Psoas muscle (tissue), 8 donors: ENCODE measurements at places on chromosomes 11 and 22. TPM values are rescaled to one million over a fixed set of nuclear protein-coding genes. Genes with fewer than 3 reads are reported as not detected.
A peak's percentile ranks its signal among the peaks of the same experiment; 100 is the strongest.

GRCh38 chr11:120815319-120816100 is 208.4 kb upstream of the TBCEL start:
- no peaks in the 10 kb centered on the region for H3K27me3 ChIP-seq
- H3K4me1 ChIP-seq, result no peaks in the 10 kb centered on the region
- no peak for DNase-seq
- H3K27ac ChIP-seq, result no peak overlapping the region

DNA sequence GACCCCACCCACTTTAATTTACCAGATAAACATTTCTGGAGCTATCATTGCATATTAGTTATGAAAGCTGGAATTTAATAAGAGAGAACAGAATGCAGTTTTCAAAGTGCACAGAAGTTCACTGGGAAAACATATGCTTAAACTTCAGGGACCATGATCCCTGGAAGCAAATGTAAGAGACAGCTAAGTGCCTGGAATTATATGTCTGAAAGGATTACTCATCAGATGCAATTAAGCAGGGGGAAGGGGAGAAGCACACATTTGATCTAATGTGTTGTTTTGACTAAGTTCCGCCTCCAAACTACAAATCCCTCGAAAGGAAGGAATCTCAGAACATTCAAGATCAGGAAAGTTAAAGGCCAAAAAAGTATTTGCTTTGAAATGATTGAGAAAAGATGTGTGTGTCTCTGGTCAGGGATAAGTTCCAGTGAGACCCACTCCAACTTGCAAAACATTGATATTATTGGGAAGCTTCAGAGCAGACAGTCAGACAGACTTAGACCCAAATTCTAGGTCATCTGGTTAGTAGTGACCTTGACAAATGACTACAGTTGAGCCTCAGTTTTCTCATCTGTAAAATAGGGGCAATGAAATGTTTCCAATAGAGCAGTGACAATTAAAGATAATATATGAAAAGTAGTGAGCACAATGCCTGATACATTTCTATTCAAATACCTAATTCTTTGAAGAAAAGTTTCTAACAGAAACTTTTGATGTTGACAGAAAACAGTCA is 147.6 kb downstream of the ME3 start:
- no peak overlapping the region for H3K27ac ChIP-seq
- H3K27me3 ChIP-seq, result no peaks in the 10 kb centered on the region
- DNase-seq, result no peak
- H3K4me3 ChIP-seq, result no peak overlapping the region
- peaks cover 10% of the 10 kb centered on the region for H3K4me1 ChIP-seq

GRCh38 chr11:65496304-65497140 is 2.3 kb upstream of the MALAT1 start:
- H3K4me1 ChIP-seq, result peaks cover 52% of the 10 kb centered on the region
- peak overlapping the region; percentile 92 for H3K4me3 ChIP-seq
- peak overlapping the region; percentile 99 for H3K27ac ChIP-seq
- no peak for DNase-seq
- no peaks in the 10 kb centered on the region for H3K36me3 ChIP-seq

DNA sequence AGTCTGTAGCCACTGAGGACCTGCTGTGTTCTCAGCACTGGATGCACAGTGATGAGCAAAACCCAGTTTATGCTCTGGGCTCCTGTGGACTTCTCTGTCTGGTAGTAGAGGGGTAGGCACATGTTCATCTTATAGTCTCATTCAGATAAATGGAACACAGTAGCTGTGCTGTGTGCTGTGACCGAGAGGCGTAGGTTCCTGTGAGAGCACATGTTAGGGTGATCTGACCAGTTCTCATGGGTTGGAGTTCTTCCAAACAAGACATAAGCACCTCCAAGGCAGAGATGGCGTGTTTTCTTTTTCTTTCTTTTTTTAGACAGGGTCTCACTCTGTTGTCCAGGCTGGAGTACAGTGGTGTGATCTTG is 154.8 kb upstream of the RASSF10 start:
- no peak for DNase-seq
- peaks cover 39% of the 10 kb centered on the region for H3K4me1 ChIP-seq
- H3K27ac ChIP-seq, result peak overlapping the region; percentile 79

GRCh38 chr11:35235936-35236666 is 97.1 kb downstream of the CD44 start:
- no peak for DNase-seq
- no peaks in the 10 kb centered on the region for H3K36me3 ChIP-seq
- no peaks in the 10 kb centered on the region for H3K27me3 ChIP-seq
- H3K4me3 ChIP-seq, result no peak overlapping the region
- H3K4me1 ChIP-seq, result no peaks in the 10 kb centered on the region
- H3K27ac ChIP-seq, result no peak overlapping the region

GRCh38 chr11:126830216-126830806 is 170.3 kb downstream of the KIRREL3 start:
- H3K27me3 ChIP-seq, result no peaks in the 10 kb centered on the region
- no peak for DNase-seq
- no peak overlapping the region for H3K4me3 ChIP-seq

DNA sequence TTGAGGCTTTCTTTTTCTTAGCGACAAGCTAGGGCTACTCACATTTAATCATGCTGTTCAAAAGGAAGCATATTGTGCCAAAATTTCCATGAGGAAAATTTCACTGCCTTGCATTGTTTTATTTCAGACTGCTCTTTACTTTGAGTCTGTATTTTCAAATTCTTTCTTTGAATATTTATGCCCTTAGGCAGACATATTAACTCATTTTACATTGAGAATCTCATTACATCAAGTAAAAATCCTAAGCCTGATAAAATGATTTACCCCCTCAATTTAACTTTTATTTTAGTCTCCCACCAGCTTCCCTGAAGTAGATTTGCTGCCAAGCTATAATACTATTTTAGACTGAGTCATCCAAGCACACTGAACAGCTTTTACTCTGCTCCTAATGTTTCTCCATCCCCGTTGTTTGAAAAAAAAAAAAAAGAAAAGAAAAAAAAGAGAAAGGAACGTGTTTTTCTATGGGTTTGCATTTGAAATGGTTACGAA is 189.3 kb upstream of the MTMR2 start:
- H3K36me3 ChIP-seq, result no peaks in the 10 kb centered on the region
- DNase-seq, result no peak
- H3K4me1 ChIP-seq, result no peaks in the 10 kb centered on the region
- no peak overlapping the region for H3K4me3 ChIP-seq
- no peaks in the 10 kb centered on the region for H3K27me3 ChIP-seq

Gene VSIG2
- 0.15 TPM for polyA plus RNA-seq

Gene NCF4
- 1.9 TPM for polyA plus RNA-seq

Gene DENND6B
- polyA plus RNA-seq, result 0.81 TPM

Gene DBX1
- polyA plus RNA-seq, result not detected

Gene TIGD3
- 0.05 TPM for polyA plus RNA-seq
